NCI-H510A (cell line): ENCODE measurements at places on chromosomes 16 and 17.

DNA sequence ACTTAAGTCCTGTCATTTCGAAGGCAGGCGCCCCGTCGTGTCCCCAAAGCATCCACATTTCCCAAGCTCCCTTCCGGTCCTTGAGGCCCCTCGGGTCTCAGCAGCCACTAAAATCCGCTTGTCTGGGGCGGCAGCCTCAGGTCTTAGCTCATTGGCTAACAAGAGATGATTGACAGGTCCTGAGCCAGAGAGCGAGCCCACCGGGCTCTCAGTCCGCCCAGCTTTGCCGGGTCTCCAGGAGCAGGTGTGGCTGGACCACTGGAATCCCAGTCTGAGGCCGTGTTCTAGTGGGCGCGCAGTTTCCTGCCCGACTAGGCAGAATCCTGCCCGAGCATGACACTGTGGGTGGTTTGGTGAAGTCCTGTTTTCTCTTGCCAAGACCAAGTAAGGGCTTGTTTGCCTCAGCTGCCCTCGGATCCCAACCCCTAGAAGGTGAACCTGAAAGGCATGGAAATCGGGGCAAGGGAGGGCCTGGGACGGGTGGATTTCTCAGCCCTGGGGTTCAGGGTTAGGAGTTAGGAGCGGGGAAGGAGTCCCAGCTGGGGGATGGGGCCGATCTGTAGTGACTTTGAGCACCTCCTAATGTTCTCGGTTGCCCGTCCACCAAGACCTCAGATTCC is 42.8 kb downstream of the MRC2 start:
- no peak for DNase-seq

DNA sequence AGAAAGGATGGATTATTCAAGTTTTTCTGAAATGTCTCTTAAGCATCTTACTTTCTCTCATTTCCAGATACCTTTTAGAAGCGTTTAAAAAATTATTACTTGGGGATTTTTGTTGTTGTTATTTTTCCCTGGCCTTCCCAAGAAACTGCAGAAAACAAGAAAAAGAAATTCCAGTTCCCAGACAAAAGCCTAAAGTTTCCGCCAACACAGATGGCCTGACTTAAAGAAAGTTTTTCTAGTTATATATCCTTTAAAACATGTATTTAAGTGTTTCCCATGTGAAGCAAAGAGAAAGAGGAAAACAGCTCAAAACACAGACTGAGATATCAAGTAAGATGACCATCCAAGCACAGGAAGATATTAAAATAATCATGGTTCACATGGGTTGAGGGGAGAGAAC is 401.7 kb upstream of the MAF start:
- DNase-seq, result no peak

- no peak for DNase-seq
Observed at GRCh38 chr16:68681038-68681437, 35.9 kb downstream of the CDH3 start.

DNA sequence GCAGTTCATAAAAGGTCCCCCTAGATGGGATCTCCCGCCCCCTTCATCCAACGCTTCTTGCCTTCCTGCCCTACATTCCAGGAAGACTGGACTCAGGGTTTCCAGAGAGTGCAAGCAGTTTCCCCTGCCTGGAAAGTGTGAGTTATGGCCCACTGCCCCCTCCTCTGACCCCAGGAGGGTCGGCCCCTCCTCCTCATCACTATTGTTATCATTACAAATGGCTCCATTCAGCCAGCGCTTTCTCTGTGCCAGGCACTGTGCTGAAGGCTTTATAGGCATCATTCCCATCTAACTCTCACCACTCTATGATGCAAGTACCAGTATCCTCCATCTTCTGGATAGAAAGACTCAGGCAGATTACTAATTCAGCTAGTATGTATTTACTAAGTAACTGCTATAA is 90.7 kb downstream of the USP31 start:
- no peak for DNase-seq
